ENCODE measurements at places on chromosomes 4 and X.

DNA sequence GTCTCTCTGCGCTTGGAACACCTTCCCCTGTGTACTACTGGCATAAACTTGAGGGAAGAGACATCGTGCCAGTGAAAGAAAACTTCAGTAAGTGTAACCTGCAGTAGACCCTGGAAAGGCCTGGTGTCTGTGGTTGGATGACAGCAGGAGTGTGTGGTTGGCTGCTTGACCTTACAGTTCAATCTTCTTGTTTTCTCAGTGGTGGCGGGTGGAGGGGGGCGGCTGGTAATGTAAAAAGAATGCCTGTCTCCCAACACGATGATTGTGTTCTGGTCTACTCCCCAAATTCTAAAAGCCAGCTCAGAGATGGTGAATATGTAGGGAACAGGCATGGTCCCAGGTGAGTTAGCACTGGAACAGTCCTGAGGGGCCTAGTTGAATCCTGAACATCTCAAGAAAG is 18.6 kb downstream of the PSMD10 start:
- no peak for DNase-seq

DNA sequence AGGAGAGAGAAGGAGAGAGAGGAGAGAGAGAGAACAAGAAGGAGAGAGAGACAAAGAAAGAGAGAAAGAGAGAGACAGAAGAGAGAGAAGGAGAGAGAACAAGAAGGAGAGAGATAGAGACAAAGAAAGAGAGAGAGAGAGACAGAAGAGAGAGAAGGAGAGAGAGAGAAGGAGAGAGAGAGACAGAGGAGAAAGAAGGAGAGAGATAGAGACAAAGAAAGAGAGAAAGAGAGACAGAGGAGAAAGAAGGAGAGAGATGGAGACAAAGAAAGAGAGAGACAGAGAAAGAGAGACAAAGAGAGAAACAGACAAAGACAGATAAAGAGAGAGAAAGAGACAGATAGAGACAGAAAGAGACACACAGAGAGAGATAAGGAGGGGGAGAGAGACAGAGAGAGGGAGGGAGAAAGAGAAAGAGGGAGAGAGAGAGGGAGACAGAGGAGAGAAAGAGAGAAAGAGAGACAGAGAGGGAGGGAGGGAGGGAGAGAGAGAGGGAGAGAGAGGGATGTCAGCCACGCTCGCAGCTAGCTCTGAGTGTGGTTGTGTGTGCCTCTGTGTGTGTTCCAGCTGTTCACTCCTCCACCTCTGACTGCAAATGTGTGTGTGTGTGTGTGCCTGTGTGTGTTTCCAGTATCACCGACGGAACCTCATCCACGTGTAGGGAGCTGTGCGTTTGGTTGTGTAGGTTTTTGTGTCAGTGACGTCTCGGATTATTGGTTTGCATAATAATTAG is 105.8 kb downstream of the CRLF2 start:
- DNase-seq = no peak

DNA sequence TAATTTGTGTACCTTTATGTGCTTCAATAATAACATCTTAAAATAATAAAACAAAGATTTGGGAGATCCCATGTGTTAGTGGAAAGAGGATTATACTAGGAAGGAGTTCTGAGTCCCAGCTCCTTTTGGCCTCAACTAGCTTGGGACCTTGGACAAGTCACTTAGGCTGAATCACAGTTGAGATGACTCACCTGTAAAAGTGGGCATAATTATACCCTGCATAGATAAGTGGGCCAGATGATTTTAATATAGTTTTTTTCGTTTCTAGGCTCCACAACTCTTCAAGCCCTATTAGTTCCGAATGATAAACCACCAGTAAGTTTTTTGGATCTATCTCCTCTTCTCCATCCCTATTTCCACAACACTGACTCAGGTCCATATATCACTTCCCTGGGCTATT is 131.8 kb downstream of the ENOX2 start:
- no peak for DNase-seq

- no peak for DNase-seq
These were observed 41.5 kb upstream of the CYP4V2 start for GRCh38 chr4:186149872-186150271.

Data from ureter (tissue), 1 donor.